G401 (cell line): ENCODE measurements at places on chromosomes 16 and 17.

- DNase-seq = peak; percentile 91
Measured at GRCh38 chr17:72985882-72986720, 106.4 kb downstream of the SLC39A11 start.

DNA sequence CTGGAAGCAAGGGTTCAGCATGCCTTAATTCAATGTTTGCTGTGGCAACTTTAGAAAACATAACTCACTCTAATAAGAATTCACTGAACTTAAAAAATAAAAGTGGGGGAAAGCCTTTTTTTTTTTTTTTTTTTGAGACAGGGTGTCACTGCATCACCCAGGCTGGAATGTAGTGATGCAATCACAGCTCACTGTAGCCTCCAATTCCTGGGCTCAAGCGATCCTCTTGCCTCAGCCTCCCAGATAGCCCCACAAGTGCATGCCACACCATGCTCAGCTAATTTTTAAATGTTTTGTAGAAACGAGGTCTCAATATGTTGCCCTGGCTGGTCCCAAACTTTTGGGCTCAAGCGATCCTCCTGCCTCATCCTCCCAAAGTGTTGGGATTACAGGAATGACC lies 243.9 kb downstream of the PARN start:
- DNase-seq = no peak

- no peak for DNase-seq
Measured at GRCh38 chr16:87826798-87827587, 42.3 kb downstream of the SLC7A5 start.

DNA sequence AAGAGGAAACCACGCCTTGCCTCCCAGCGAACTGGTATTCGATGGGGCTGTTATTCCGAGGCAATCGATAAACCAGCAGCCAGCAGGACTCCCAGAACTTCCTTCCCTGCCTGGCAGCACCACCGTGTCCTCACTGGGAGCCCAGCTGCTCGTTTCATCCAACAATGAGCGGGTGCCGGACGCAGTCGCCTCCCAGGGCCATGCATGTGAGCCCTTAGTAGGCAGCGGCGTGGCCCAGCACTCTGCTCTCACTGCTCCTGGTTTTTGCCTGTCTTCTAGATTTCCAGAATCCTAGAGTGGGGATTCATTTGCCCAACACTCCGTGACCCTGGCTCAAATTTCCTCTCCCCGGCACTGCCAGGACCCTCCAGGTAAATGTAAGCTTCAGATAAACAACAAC lies 29.1 kb upstream of the RASD1 start:
- no peak for DNase-seq

GRCh38 chr17:41278176-41278955 lies 2.9 kb downstream of the KRTAP9-7 start:
- DNase-seq = no peak

DNA sequence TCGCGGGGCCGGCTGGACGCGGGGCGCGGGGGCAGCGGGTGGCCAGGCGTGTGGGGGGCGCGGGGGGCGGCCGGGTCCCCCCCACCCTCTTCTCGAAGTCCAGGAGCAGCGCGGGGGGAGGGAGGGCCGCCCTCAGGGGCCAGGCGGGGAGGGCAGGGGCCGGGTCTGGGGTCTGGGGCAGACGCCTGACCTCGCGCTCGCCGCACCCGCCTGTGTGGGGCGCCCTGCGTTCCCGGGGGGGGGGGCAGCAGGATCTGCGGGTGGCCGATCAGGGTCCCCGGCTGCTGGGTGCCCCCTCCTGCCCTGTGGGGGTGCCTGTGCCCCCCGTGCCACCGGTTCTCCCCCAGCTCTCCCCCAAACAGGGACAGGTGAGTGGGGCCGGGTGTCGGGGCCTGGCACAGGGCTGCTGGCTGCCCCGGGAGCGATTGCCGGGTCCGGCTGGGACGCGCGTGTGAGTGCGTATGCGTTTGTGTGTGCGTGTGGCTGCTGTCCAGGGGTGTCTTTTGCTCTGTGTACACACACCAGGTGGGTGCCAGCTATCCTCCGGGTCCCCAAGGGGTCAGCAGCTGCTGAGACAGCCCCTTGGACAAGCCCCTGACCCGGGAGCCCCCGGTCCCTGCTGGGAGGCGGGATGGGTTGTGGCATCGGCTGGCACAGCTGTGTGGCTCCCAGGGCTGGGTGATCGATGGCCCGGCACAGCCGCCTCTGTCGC lies 663 bp downstream of the PRR35 start:
- DNase-seq = no peak

DNA sequence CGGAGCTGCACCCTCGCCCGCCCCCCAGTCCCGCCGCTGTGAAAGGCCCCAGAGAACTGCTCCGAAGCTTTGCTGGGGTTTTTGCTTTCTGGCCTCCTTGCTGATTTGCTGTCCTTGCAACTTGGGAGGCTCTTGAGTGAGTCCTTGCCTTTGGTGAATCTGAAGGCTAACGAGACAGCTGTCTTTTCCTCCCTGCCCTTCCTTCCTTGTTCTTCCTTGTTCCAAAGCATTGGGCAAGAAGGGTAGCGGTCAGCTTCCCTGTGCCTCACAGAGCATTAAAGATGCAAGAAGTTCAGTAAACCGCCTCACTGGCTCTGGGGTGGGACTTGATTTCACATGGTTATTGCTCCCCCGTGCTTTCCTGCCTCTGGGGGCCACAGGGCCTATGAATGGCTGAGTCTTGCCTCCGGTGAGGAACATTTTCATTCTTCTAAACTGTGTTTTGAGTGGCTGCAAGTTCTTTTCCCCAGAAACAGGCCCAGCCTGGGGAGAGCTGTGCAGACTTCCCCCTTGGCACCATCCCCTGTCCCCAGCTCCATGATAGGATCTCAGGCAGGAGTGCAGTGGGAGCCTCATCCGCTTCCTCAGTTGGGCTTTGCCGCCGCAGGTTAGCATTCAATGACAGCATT lies 1.4 kb downstream of the YPEL2 start:
- peak; percentile 70 for DNase-seq

- DNase-seq = no peak
Measured at GRCh38 chr16:28280881-28281836, 11.2 kb upstream of the SBK1 start.

DNA sequence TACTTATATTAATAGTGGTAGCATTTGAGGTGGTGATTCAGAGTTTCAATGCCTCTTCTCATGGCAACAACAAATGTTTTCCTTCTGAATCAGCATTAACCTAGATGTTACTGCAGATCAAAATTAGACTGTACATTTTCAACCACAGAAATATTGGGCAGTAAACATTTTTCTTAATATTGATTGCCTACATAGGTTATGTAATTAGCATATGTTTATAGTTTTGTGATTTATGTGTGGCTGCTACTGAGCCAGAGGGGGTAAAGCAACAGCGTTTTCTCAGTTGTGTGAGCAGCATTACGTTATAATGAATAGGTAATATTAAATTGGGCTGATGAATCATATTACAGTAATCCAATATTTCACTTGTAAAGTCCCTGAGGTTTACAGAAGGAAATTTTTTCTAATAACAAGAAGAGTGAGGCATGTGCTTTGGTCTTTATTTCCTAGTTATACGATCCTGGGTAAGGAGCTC lies 18.8 kb upstream of the BMERB1 start:
- no peak for DNase-seq
